ENCODE measurements at places on chromosomes 11 and 22. TPM values are rescaled to one million over a fixed set of nuclear protein-coding genes. Genes with fewer than 3 reads are reported as not detected.

Gene CDON
- 24.4 TPM for total RNA-seq

Gene ROBO4
- not detected for total RNA-seq

Gene ZNF214
- 2.3 TPM for total RNA-seq

Gene OR52K1
- not detected for total RNA-seq

Gene PHETA2
- not detected for total RNA-seq

Gene MRGPRX4
- not detected for total RNA-seq

DNA sequence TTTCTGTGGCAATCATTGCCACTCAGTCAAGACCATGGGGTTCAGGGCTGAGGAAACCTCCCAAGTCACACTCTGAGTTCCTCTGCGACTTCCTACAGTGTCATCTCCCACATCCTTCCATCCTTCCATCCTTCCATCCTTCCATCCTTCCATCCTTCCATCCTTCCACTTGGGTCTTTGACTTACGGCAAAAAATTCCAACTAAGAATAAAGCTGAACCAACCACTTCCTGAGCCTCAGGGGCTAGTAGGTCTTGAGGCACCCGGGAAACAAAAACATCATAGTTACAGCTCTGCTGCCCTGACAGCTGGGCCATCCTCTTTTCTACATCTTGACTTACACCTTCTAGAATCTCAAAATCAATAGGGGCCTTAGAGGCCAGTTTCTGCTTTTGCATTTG lies 32.1 kb downstream of the EHF start:
- H3K27ac ChIP-seq, result no peak overlapping the region
- peaks cover 3% of the 10 kb centered on the region for H3K4me1 ChIP-seq
- H3K4me3 ChIP-seq, result no peak overlapping the region
- no peaks in the 10 kb centered on the region for H3K36me3 ChIP-seq
- no peaks in the 10 kb centered on the region for H3K27me3 ChIP-seq
- no peak for DNase-seq

GRCh38 chr11:78594814-78595213 lies 20.1 kb upstream of the NARS2 start:
- H3K27ac ChIP-seq, result no peak overlapping the region
- DNase-seq, result no peak
- H3K4me1 ChIP-seq, result peaks cover 7% of the 10 kb centered on the region
- H3K4me3 ChIP-seq, result no peak overlapping the region
- H3K36me3 ChIP-seq, result no peaks in the 10 kb centered on the region

- no peak overlapping the region for H3K4me3 ChIP-seq
- peaks cover 26% of the 10 kb centered on the region for H3K4me1 ChIP-seq
- no peak overlapping the region for H3K27ac ChIP-seq
- peaks cover 13% of the 10 kb centered on the region for H3K27me3 ChIP-seq
- H3K36me3 ChIP-seq, result no peaks in the 10 kb centered on the region
These were observed 79.0 kb downstream of the AASDHPPT start for GRCh38 chr11:106156290-106156937.

DNA sequence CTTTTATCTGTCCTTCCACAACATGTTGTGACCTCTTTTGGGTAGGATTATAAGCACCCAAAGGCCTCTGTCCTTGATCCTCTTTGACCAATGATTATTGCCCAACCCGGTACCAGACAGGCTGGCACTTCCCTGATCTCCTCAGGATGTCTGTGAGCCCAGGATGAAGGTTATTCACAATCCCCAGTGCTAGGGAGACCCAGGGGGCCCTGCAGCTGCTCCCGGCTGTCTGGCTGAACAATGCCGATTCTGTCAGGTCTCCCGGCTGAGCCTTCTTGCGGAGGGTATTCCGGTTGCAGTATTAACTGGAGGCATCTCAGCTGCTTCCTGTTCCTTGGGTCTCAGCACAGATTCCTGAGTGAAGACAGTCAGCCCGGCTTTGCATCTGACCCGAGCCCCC lies 71.2 kb upstream of the CDON start:
- no peak overlapping the region for H3K27ac ChIP-seq
- peaks cover 40% of the 10 kb centered on the region for H3K4me1 ChIP-seq
- no peak for DNase-seq
- peaks cover 24% of the 10 kb centered on the region for H3K27me3 ChIP-seq
- no peak overlapping the region for H3K4me3 ChIP-seq

DNA sequence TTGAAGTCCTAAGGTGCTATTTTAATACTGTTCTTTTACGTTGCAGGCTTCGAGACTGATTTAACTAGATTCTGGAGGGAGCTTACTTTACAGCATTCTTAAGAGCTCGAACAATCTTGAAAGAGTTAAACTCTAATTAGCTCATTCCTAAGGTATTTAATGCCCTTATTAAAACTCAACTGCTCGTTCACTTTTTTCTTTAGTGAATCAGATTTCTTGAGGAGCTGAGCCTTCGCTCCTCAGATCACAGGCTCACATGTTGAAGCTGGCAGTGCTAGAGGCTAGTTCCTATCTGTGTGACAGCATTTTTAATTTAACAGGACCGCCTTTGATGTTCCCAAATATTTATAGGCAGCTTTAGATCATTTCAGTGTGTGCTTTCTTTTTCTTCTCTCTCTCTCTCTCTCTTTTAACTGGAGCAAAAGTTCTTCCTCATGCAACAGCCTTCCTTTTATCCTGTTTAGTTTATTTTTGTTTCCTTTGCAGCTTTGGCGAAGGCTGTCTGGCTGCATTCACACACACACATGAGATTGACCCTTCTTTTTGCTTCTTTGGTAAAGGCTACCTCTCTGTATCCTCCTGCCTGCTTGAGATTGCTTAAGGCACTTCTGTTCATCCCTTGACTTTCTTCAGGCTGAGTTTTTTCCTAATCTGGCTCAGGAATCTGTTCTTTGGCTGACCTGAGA lies 21.0 kb downstream of the ZNRF3 start:
- H3K4me1 ChIP-seq, result peaks cover 18% of the 10 kb centered on the region
- no peak overlapping the region for H3K4me3 ChIP-seq
- DNase-seq, result no peak
- peaks cover 3% of the 10 kb centered on the region for H3K36me3 ChIP-seq
- H3K27ac ChIP-seq, result no peak overlapping the region

GRCh38 chr22:18057568-18058209 lies 20.1 kb upstream of the PEX26 start:
- H3K4me1 ChIP-seq, result peaks cover 43% of the 10 kb centered on the region
- no peak overlapping the region for H3K4me3 ChIP-seq
- H3K27me3 ChIP-seq, result peaks cover 4% of the 10 kb centered on the region
- no peak for DNase-seq
- no peaks in the 10 kb centered on the region for H3K36me3 ChIP-seq
- peak overlapping the region; percentile 44 for H3K27ac ChIP-seq

- H3K27me3 ChIP-seq, result no peaks in the 10 kb centered on the region
- no peak for DNase-seq
- H3K4me1 ChIP-seq, result no peaks in the 10 kb centered on the region
- H3K4me3 ChIP-seq, result no peak overlapping the region
- no peak overlapping the region for H3K27ac ChIP-seq
- no peaks in the 10 kb centered on the region for H3K36me3 ChIP-seq
These were observed 69.1 kb upstream of the PARVG start for GRCh38 chr22:44111562-44112155.

DNA sequence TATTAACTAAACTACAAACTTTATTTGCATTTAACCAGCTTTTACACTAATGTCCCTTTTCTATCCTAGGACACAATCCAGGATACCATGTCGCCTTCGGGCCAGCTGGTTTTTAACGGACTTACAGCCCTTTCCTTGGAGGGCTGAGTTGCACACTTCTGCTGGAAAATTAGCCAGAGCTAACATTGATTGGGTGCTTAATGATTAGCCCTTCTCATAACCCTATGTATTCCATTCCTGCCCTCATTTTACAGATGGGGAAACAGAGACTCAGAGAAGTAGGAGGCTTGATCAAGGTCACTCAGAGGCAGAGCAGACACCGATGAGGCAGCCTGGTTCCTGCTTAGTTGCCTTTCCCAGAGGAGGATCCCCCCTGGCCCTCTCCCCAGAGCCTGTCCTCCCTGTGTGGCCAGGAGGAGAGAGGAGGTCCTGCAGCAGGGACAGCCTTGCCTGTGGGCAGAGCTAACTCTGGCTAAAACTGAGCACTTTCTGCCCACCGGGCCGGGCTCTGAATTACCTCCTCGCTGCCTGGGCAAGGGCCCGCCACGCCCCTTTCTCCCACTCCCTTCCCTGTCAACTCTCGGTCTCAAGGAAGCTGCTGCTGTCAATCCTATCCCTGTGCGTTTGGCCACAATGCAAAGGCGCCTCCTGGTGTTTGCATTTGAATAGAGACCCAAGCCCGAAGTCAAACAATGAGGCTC lies 59.6 kb upstream of the PAX6 start:
- H3K27ac ChIP-seq, result no peak overlapping the region
- peaks cover 3% of the 10 kb centered on the region for H3K4me1 ChIP-seq
- peaks cover 42% of the 10 kb centered on the region for H3K27me3 ChIP-seq
- no peaks in the 10 kb centered on the region for H3K36me3 ChIP-seq

GRCh38 chr22:39233710-39234471 lies 10.9 kb downstream of the PDGFB start:
- H3K36me3 ChIP-seq, result peaks cover 8% of the 10 kb centered on the region
- H3K27ac ChIP-seq, result peak overlapping the region; percentile 60
- no peaks in the 10 kb centered on the region for H3K27me3 ChIP-seq

- no peaks in the 10 kb centered on the region for H3K27me3 ChIP-seq
- peaks cover 22% of the 10 kb centered on the region for H3K4me1 ChIP-seq
- H3K36me3 ChIP-seq, result no peaks in the 10 kb centered on the region
- DNase-seq, result no peak
These were observed 16.8 kb downstream of the SDHD start for GRCh38 chr11:112103446-112103845.

Data from osteocyte (in vitro differentiated cells).